ENCODE measurements at places on chromosomes 16 and 17. TPM values are rescaled to one million over a fixed set of nuclear protein-coding genes. Genes with fewer than 3 reads are reported as not detected.

DNA sequence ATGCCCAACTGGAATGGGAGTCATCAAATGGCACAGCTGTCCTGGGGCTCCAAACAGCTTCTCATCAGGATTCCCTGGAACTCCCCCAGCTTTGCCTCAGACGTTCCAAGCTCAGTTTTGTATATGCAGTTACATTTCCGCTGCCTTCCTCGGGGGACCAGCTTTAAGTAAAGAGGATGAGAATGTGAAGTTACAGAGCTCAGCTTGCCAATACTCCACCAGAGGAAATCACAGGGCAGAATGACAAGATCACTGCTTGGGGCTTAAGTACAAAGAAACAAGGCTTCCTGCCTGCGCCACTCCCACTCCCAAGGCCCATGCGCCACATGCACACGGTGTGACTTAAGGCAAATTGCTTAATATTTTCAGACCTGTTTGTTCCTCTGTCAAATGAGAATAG is 272.4 kb upstream of the CDH11 start:
- no peak for ATAC-seq

- ATAC-seq = no peak
These were observed 2.8 kb upstream of the SHISA9 start for GRCh38 chr16:12898551-12898950.

GRCh38 chr17:58413684-58414083 is 3.6 kb downstream of the RNF43 start:
- ATAC-seq = no peak

DNA sequence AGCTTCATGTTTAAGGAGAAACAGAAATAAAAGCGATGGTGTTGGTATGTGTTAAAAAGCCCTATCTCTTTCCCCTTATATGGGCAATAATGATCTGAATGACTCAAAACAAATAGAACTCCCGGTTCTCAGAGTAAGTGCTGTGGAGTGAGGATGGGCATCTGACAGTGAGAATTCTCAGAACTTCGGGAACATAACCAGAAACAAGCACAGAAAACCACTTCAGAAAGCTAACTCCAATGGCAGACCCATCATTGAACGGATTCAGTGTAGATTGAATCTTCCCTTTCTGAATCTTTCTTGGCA is 67.2 kb downstream of the CDH8 start:
- ATAC-seq = no peak

Gene GLP2R
- total RNA-seq = 14.5 TPM

DNA sequence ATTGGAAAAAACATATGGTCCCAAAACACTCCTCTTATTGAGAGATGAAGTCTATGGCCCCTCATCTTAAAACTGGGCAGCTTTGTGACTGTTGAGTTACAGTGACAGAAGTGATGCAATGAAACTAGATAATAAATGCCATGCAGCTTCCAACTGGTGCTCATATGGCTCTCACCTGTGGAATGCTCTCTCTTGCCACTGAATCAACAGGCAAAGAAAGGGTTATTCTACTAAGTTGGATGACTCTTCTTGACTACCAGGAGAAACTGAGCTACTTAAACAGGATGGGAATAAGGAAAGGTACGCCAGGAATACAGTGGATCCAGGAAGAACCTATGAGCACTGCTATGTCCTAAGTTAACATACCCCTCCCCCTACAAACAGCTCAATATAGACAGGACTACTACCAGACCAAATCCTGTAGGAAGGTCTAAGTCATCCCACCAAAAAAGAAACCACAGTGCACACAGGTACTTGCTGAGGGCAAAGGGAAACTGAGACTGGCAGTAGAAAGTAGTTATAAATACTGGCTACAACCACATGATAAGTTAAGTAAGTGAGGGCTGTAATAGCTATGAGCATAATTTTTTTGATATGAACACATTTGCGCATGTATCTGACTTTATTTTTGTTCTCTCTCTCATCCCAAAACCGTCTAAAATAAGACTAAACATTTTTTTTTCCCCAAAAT is 398.5 kb downstream of the ZFHX3 start:
- ATAC-seq = no peak

- ATAC-seq = no peak
These were observed 29.7 kb downstream of the WIPI1 start for GRCh38 chr17:68427575-68427974.

Gene VPS35L
- 39.0 TPM for total RNA-seq

DNA sequence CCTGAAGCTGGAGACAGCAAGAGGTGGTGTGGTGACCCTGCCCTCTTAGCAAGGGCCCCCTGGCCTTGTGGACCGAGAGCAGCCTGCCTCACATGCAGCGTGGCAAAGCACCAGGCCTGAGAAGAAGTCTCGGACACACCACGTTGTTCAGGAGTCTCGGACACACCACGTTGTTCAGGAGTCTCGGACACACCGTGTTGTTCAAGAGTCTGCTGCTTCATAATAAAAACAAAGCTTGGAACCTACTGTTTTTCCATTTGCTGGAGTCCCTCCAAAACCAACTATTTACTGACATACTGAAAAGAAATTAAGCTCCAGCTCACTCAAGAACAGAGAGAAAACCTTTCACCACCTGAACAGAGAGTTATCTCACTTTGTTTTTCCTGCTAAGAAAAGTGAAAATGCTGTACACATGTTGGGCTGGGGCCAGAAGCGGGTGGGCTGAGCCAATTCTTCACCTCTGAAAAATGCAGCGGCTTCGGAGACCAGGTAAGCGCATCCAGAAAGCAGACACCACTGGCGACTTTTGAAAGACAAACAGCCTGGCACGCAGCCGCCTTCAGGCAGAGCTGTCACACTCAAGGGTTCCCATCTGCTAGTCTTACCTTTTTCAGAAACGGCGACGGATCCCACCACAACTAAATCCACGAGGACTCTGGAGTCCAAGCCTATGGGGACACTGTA is 8.9 kb downstream of the MTHFSD start:
- no peak for ATAC-seq

GRCh38 chr17:46197530-46197929 is 4.3 kb upstream of the KANSL1 start:
- no peak for ATAC-seq

GRCh38 chr16:19167710-19168370 is at the start of gene SYT17:
SYT17 (plus strand) TSS chr16:19168240; CDS start chr16:19168647, 407 bp downstream.
- ATAC-seq = peak; percentile 90
